ENCODE measurements at places on chromosomes 6 and 20.

- no peak for DNase-seq
Observed at GRCh38 chr20:23111944-23112342, 25.8 kb upstream of the CD93 start.

- DNase-seq: no peak
Observed at GRCh38 chr20:35011589-35012226, 56.0 kb downstream of the MYH7B start.

GRCh38 chr6:40328986-40329545 lies 258.1 kb downstream of the LRFN2 start:
- DNase-seq: no peak

DNA sequence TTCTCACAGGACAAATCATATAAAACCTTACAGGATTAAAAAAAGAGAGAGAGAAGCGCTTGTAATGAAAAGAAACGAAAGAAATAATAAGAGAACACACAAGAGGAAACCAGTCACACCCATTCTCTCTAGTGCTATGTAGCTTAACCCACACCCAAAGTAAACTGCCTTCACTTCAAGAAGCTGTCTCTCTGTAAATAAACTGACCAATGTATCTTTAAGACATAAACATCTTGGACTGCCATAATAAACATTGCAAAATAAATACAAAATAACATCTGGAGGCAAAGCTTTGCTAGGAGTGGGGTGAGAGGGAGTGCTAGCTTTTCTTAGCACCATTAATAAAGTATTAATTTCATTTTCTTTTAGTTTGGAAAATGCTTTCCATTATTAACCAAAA lies 61.6 kb upstream of the RNF146 start:
- DNase-seq: no peak
